HFF-Myc (cell line): ENCODE measurements at places on chromosomes 5 and 9.

GRCh38 chr9:22622815-22623214 lies 176.2 kb downstream of the DMRTA1 start:
- DNase-seq, result no peak

- DNase-seq, result no peak
Measured at GRCh38 chr9:22111954-22112247, 102.8 kb upstream of the CDKN2B start.

- DNase-seq, result no peak
Measured at GRCh38 chr5:35876454-35876853, 19.8 kb downstream of the IL7R start.

DNA sequence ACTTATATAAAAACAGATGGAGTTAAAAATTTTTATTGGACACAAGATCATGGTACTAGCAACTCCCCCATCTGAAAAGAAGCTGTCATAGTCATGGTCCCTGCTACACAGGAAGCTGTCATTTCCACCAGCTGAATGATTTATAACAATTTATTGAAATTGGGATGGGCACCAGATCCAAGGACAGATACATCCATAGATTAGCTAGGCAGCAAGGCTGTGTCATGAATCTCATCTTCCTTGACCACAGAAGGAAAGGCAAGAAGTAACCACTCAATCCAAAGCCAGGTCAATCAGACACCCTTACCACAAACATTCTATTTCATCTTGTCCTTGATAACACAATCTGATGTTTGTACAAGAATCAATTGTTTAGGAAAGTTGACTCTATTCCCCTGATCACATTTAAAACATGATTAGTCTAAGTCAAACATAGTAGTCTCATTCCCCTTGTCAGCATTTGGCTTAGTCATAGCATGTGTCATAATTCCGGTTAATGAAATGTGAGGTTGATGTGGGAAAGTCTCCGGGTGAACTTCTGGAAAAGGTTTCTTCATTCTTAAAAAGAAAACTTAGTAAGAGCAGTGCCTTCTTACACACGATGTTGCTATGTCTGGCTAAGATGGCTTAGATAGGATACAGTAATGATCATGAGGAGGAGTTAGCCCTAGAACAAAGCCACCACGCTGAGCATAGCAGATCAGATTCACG lies 462.6 kb upstream of the PAPPA start:
- DNase-seq, result peak; percentile 82
